ENCODE measurements at places on chromosomes 6 and 20.
A peak's percentile ranks its signal among the peaks of the same experiment; 100 is the strongest.

GRCh38 chr6:15304337-15305042 is 58.6 kb downstream of the JARID2 start:
- no peak for DNase-seq

GRCh38 chr6:17086469-17086868 is 15.4 kb upstream of the STMND1 start:
- no peak for DNase-seq

DNA sequence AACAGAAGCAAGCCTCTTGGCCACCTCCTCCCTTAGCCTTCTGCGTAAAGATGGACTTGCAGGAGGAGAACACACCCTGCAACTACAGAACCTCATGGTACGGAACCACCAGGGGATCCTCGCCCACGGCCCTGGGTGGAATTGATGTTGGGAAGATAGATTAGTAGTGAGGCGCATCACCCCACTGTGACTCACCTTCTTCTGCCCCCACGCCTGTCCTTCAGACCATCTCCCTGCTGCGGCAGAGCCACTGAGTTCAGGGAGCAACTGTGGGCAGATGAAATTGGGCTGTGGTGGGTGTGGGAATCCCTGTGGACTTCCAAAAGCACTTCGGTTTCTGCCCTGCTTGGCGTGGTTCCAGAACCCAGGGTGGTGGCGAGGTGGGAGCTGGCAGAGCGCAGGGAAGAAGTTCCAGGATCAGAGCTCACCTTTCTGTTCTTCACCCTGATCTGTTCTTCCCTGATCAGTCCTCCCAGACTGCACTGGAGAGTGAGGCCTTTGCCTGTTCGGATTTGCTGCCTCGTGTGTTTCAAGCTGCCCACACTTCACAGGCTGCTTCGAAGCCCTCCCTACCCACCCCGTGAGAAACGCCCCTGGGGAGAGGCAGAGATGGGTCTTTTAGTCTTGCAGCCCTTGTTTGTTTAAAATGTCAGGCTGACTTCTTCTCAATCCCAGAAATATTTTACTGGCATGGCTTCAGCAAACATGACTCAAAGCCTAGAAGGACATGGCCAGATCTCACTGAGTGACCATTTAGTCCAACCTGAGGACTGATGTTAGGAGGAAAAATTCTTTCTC is 92.8 kb upstream of the MLN start:
- no peak for DNase-seq

GRCh38 chr20:4607287-4607713 is 114.4 kb upstream of the PRND start:
- DNase-seq, result peak; percentile 32

DNA sequence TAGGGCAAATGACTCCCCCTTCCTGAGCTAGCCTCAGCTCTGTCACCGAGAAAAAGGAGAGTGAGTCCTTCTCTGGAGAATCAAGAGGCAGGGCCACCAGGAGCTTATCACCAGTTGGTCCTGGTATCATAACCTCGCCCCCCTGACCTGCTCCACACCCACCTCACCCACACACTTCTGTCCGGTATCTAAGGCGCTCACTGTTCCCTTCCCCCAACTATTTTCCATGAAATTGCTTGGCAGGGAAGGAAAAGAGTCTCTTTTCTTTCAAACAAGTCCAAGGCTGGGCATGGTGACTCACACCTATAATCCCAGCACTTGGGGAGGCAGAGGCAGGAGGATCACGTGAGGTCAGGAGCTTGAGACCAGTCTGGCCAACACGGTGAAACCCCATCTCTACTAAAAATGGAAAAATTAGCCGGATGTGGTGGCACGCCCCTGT is 77.6 kb downstream of the ZMYND8 start:
- no peak for DNase-seq

GRCh38 chr20:32332614-32333013 is 25.5 kb upstream of the ASXL1 start:
- DNase-seq, result no peak

DNA sequence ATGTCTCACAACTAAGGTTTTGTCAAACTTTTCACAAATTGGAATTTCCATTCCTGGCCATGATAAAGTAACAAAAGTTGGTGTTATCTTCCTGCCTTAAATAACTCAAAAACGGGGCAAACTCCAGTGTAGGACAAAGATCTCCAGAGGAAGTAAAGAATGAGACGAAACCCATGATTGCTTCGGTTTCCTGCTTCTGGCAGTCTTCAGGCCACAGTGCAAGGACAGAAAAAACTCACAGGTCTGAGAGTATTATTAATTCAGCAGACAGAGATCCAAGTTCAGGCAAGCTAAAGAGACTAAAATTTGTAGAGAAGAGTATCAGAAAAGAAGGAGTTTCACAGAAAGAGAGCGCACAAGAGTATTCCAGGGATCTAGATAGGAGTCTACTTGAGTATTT is 64.8 kb upstream of the RCAN2 start:
- DNase-seq, result no peak

DNA sequence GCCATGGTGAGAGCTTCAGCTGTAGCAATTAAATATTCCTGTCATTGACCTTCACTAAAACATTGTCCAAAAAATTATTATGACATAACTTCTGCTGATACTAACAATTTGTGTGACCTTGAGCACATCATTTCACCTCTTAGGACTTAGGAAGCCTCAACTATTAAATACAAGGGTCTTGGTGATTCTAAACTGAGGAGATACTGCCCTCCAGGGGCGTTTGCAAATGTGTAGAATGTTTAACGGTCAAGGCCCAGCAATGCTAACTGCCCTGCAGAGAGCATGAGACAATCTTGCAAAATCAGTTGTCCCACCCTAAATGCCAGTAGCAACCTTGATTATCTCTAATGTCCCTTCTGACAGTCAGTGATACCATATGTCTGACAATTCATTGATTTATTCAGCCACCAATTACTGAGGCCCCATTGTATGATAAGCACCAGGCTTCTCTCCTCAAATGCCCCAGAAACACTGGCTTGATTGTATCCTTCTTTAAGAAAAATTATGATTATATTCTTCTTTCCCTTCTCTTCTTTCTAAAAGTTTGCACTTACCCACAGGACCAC is 284.1 kb upstream of the PLN start:
- DNase-seq, result no peak

DNA sequence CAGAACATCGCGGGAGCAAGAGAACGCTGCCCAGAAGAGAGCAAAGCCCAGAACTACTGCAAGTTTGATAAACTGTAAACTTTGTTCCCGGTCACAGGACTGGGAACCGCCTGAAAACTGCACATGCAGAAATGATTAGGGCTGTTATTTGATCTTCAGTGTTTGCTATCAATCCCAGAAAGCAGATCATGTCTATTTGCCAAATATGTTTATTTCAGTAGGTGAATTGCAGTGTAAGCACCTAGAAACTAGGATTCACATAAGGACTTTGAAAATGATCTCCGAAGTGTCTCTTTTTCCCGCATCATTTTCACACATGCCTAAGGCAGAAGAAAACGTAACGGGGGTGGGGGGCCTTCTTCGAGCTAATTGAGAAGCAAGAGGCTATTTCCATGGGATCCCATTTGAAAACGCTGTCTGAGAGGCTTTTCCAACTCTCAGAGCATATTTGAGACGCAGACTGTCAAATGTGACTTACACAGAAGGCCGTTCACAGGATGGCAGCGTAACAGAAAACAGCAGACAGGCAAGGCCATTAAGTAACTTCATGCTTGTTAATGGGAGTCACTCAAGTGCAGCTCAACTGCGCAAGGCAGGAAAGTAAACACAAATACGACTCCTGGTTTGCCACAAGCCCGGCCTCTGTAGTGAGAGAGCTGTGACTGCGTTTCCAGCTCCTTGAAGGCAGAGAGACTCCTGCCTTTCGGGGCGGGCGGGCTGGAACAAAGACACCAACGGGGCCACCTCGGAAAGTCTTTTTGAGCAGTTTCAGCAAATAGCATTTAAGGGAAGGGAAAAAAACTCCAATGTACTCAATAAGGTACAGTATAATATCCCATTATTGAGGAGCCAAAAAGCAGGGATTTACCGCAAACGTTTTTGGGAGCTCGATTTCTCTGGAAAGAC is 144.7 kb upstream of the ZNF217 start:
- no peak for DNase-seq

GRCh38 chr6:101776919-101777350 is 383.4 kb downstream of the GRIK2 start:
- no peak for DNase-seq

DNA sequence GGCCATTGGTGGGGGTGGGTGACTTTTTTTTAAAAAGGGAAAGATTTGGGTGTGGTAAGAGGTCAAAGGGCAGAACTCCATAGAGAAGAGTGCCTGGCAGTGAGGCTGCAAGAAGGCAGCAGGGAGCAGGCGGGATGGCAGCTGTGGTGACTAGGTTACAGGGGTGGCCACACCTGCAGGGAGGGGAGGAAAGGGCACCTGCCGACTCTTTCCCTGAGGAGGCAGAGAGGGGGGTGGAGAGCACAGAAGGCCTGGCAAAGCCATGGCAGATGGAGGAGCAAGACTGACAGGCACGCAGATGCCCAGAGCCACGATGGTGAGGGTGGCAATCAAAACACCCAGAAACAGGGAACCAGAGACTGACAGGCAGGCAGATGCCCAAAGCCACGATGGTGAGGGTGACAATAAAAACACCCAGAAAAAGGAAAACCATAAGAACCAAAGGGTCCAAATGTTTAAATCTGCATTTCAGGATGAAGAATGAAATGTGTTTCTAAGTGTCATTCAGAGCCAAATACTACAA is 19.3 kb downstream of the CST7 start:
- no peak for DNase-seq

DNA sequence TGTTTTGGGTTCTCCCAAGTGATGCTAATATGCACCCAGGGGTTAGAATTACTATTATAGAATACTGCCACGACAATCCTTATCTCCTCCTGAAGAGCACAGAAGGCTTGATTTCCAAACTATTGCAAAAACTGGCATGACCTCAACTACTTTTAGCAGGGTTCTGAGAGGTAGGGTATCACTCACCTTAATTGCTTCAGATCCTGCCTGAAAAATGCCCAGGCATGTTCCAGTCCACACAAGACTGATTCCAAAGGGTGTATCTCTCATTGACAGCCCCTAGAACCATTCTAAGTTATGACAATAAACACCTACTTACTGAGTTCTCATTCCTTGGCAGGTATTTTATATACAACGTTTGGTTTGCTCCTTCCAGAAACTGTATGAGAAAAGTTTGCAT is 5.0 kb upstream of the DSE start:
- no peak for DNase-seq

- no peak for DNase-seq
These were observed 91.7 kb downstream of the CLIC5 start for GRCh38 chr6:45923831-45924391.

- DNase-seq, result no peak
These were observed 58.0 kb upstream of the AHI1 start for GRCh38 chr6:135555550-135555949.

- no peak for DNase-seq
These were observed 16.6 kb downstream of the SASH1 start for GRCh38 chr6:148359228-148359627.

DNA sequence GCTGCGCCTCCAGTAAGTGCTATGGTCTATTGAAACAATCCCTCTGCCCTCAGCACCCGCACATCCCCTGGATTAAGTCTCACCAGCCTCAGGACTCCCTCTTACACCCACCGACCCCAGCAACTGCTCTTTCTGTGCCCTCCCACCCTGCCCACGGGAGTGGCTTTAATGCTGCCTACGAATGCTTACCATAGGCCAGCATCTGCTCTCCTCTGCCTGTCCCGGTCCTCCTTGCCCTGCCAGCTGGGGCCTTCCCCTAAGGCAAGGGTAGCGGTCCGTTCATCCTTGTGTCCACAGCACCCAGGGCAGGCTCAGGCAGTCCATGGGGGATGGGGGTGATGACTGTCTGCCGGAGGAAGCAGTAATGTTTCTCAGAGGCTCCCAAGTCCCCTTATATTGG is 4.1 kb downstream of the EBF4 start:
- DNase-seq, result no peak

DNA sequence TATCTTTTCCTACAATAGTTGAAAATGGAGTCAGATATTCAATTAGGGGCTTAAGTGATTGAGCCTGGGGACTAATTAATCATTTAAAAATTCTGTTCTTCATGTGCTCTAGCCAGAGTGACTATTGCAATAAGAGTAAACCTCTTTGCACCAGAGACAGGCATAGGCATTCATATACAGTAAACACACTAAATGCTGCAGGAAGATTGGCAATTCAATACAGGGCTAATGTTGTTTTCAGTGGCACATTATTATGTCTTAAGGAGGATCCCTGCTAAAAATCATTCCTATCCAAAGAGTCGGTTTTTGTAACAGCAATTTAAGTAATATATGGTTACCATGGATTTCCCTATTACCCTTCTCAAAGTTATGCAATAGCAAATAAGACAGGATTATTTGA is 1.2 kb downstream of the PDE7B start:
- DNase-seq, result no peak

- no peak for DNase-seq
These were observed 721.6 kb downstream of the KIF16B start for GRCh38 chr20:15851576-15852215.

Data from CD8-positive, alpha-beta T cell (primary cell).